ENCODE measurements at places on chromosomes 13 and 19. TPM values are rescaled to one million over a fixed set of nuclear protein-coding genes. Genes with fewer than 3 reads are reported as not detected.

CASP14 gene
- not detected for total RNA-seq

DNA sequence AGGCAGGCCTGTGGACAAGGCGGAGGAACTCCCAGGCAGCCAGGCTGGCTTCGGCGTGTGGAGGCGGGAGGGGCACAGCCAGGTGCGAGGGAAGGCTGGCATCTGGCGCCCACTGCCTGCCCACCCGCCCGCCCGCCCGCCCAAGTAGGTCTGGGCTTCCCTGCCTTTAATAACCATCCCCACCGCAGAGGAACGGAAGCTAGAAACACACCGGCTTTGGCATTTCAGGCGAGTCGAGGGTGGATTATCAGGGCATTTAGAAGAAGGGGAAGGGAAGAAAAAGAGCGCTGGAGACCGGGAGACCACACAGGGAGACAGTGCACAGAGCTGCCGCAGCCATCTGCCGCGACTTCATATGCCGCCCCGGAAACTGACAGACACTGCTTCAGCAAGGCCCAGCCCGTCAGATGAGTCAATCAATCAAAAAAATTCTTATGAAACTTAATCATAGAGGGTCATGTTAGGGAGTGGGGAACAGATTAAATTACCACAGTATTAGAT lies 199.7 kb downstream of the TSHZ3 start:
- no peak overlapping the region for H3K4me3 ChIP-seq
- H3K36me3 ChIP-seq, result no peaks in the 10 kb centered on the region
- no peak overlapping the region for H3K27ac ChIP-seq

GRCh38 chr13:110528371-110528770 lies 33.2 kb downstream of the RAB20 start:
- H3K36me3 ChIP-seq, result no peaks in the 10 kb centered on the region
- H3K4me3 ChIP-seq, result no peak overlapping the region
- no peak overlapping the region for H3K27ac ChIP-seq
- peaks cover 26% of the 10 kb centered on the region for H3K4me1 ChIP-seq

GRCh38 chr19:12485052-12485416 lies 418 bp upstream of the ZNF709 start:
- H3K36me3 ChIP-seq, result no peaks in the 10 kb centered on the region
- peak overlapping the region; percentile 89 for H3K4me3 ChIP-seq
- H3K27me3 ChIP-seq, result no peaks in the 10 kb centered on the region
- DNase-seq, result no peak

DNA sequence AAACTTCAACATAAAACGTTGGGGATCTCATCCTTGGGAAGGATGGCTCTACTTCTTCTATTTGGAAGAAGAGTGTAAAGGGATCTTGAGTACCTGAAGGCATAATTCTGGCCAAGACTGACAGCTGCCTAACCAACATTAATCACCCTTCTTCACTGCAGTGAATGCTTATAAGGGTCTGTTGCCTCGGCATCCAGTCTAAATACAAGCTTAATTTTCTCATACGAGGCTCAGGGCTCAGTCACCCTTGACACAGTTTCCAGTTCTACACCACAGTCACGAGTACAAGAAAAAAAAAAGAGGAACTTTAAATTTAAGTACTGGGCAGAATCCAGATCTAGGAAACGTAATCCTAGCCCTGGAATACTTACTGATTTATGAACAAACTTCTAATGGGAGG lies 9.0 kb downstream of the FPR3 start:
- no peak overlapping the region for H3K27ac ChIP-seq
- peaks cover 1% of the 10 kb centered on the region for H3K27me3 ChIP-seq
- DNase-seq, result no peak
- H3K36me3 ChIP-seq, result no peaks in the 10 kb centered on the region
